CD8-positive, alpha-beta memory T cell (primary cell): ENCODE measurements at places on chromosomes 13 and 19.

- no peak for DNase-seq
These were observed 239.2 kb upstream of the SLITRK1 start for GRCh38 chr13:84121456-84121855.

- no peak for DNase-seq
These were observed 144.8 kb downstream of the DACH1 start for GRCh38 chr13:71722206-71722605.

GRCh38 chr19:32475141-32476031 is 69.8 kb downstream of the DPY19L3 start:
- DNase-seq = no peak

DNA sequence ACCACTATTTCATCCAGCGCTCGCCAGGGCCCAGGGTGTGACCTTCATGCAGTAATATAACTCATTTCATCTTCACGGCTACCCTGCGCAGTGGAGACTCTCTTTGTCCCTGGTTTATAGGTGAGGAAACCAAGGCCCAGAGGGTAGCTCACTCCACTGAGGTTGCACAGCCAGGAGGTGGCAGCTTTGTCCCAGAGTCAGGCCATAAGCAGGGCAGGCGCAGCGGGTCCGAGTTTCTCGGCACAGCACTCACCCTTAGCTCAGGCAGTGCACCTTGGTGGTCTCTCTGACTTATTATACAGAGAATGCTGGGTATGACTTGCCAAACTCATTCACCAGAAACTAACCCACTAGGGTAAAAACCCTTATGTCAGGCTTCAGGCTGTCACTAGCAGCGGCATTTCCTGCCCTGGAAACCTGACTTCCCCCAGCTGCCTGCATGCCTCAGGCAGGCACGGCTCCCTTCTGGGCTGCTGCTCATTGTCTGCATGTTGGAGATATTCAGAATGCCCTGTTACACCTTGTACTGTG is 24.5 kb downstream of the PPP5C start:
- peak; percentile 16 for DNase-seq

DNA sequence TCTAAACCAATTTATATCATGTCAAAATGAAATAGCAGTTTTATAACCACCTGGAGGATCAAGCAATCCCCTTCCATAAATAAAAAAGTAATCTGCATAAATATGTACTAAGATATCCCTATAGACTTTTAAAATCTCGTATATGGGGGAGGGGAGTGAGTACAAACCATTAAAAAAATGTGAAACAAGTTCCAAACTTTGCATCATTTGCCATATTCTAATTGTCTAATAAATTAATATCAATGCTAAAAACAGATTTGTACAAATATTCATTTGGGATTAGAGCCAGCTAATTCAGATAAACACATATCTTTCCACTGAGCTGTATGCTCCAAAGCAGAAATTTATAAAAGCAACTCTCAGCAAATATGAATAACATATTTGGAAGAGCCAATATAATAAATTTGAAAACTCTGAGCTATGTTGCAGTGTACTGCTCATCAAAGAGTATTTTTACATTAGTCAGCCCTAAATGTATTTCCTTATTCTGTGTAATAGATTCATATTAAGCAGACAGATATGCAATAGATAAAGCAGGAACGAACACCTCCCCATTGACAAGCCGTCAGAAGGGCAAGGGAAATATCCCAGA is 970.2 kb downstream of the EFNB2 start:
- DNase-seq = no peak

GRCh38 chr13:101941095-101941783 is 460.6 kb downstream of the FGF14 start:
- no peak for DNase-seq

DNA sequence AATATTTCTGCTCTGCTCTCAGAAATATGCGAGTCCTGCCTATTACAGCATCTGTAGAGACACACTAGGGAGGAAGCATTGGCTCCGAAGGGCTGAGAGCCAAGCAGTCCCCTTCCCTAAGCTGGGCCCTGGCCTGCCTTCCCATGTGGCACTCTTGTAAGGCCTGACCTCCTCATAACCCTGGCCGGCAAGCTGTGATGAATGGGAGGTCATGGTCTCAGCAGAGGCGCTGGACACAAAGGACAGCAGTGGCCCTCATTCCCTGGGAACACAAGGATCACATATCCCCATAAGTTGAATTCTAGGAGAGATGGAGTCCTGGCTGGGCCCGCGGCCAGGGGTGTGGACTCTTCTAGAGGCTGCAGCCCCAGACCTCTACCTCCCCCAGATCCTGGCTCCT is 483.3 kb downstream of the ZNF536 start:
- no peak for DNase-seq

GRCh38 chr19:48568345-48568886 is 16.4 kb downstream of the SULT2B1 start:
- DNase-seq = no peak

DNA sequence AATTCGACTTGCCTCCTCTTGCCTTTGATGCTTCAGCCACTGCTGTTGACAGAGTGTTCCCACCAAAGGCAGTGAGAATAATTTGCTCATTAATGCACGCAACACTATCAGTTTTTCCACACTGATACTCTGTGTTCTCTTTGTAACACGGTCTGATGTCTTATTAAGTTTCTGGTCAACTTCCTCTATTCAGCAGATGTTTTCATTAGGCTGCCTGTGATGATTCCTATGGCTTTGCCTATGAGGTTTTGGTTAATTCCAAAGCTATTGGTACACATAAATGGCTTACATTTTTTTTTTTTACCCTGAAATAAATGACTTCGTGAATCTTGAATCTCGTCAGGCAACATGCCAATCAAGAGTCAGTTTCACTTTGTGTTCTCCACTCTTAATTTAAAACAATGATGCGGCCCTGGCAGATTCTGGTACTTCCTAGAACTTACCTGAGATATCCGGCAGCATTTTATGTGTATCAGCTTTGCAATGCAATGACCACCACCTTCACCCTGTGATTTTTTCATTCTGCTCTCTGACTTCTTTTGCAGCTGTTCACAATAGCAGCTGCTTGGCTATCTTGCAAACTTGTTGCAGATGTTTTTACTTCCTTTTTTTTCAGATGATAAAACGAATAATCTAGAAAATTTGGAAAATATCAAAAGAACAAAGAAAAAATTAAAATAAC is 27.5 kb upstream of the KL start:
- no peak for DNase-seq

DNA sequence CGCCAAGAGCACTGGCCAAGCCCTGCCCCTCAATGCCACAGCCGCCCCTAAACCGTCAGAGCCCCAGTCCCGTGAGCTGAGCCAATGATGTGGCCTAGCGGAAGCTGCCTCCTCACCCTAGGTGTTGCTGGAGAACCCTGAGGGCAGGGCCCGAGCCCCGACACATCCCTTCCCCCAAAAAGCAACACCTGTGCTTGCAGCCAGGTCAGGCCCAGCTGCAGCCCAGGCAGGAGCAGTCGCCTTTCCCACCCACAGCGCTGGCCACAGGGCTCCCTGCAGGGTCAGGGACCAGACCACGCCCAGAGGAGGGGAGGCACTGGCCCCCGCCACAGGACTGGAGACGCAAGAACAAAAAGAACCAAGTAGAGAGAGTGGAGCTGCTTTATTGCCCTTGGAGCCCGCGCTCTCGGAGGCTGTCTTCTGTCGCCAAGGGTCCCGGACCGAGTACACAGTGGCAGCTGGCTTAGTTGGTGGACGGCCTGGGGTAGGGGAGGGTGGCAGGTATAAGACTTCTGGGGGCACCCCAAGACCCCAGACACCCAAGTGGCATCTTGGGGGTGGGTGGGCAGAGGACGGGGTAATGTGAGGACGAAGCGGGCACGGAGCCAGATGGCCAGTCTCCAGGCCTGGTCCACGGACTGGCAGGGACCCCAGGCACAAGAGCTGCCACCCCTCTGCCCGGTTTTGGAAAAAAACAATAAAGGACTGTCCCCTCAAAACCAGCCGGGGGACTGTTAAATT is 3.3 kb downstream of the P2RY11 start:
- no peak for DNase-seq

GRCh38 chr19:29672933-29673336 is 7.7 kb downstream of the PLEKHF1 start:
- DNase-seq = peak; percentile 82

DNA sequence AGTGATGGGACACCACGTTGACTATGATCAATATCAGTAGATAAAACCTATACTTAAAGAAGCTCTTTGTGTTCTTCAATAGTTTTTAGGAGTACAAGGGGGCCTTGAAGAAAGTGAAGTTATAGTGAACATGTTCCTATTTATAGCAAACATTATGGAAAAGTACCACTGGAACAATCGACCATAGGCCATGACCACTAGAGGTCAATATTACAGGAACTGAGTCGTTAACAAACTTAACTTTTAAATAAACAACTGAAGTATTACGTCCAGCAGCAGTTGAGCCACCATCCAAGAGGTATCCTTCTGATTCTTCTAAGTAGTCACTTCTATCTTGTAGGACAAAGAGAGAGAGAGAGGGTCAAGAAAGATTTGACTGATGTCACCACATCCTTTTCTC is 391.0 kb upstream of the SLITRK5 start:
- DNase-seq = no peak

DNA sequence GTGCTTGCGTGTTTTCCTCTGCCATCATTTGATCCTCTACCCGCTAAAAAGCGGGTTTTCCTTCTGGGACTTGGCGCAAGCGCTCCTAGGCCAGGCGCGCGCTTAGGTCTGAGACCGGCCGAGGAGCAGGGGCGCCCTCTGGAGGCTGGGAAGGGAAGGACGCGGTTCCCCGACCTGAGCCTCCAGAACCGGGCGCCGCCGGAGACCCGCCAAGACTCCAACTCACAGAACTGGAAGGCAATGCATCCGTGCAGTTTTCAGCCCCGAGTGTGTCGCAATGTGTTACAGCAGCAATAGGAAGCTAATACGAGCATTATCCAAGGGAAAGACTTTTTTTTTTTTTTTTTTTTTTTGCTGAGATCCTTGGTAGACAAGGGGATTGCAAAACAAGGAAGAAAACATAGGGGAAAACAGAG is 190.9 kb downstream of the COL4A1 start:
- DNase-seq = peak; percentile 25
